ENCODE measurements at places on chromosomes 1 and 21. TPM values are rescaled to one million over a fixed set of nuclear protein-coding genes. Genes with fewer than 3 reads are reported as not detected.

The TNFAIP8L2 gene
- total RNA-seq: 10.3 TPM

The HTR6 gene
- total RNA-seq: not detected

The GPR61 gene
- not detected for total RNA-seq

The CCDC30 gene
- 5.0 TPM for total RNA-seq

The GATAD2B gene
- 55.1 TPM for total RNA-seq

The VAV3 gene
- total RNA-seq: 8.5 TPM

The DMBX1 gene
- not detected for total RNA-seq

The C1orf210 gene
- 18.9 TPM for total RNA-seq

The BOLA1 gene
- total RNA-seq: 16.5 TPM

The PGLYRP3 gene
- not detected for total RNA-seq

The SPRR1B gene
- total RNA-seq: not detected

The TSTD1 gene
- total RNA-seq: 50.6 TPM

The LRRC3 gene
- total RNA-seq: 3.6 TPM

The TAL1 gene
- 18.3 TPM for total RNA-seq

The ZC3H12A gene
- 22.9 TPM for total RNA-seq

The GSTM3 gene
- 29.7 TPM for total RNA-seq

The PLPP3 gene
- 124 TPM for total RNA-seq

The ARHGAP30 gene
- total RNA-seq: 38.0 TPM

The CIART gene
- total RNA-seq: 10.6 TPM

The PDC gene
- total RNA-seq: not detected

The XKR8 gene
- total RNA-seq: 8.7 TPM

The ADAM30 gene
- not detected for total RNA-seq
